ENCODE measurements at places on chromosomes 5 and 9.

DNA sequence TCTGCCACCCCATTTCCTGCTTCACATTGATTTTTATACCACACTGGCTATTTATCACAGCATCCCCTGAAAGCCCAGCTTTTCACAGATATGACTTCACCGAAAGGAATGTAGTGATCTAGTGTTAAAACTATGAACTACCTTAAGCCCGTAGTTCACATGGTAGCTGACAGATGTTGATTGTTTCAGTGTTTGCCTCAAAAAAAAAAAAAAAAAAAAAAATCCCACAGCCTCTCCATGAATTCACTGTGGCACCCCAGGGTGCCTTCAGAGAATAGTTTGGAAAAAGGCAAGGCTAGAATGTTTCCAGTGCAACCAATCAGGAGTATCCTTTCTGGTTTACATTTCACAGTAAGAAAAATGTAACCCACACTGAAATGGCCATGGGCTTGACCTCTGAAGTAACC lies 37.1 kb downstream of the GLIS3 start:
- no peak for DNase-seq

DNA sequence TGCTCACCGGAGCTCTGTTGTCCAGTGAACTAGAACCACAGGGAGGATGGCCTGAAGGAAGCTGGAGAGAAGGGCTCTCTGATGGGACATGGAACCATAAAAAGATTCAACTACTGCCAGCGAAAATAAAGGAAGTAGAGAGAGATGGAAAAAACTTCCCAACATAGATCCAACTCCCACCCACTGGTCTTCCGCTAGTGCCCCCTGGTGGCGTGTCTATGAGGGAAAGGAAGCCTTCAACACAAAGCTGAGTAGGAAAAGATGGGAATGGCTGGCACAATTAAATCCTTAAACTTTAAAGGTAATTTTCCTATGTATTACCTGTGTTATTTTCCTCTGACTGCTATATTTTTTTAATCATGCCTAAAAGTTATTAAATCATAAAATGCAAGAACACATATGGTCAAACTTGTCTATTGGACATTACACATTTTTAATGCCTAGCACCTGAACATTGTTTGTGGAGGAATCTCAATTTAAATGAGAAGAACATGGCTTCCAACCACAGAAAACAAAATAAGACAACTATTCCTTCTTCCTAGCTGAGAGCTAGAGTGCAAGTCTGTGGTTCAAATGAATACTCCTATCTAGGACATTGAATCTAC lies 51.5 kb downstream of the CEP120 start:
- DNase-seq, result no peak

- DNase-seq, result no peak
These were observed 64.3 kb downstream of the MLLT3 start for GRCh38 chr9:20557890-20558565.

GRCh38 chr5:179488491-179488890 lies 61.9 kb upstream of the RUFY1 start:
- DNase-seq, result no peak

DNA sequence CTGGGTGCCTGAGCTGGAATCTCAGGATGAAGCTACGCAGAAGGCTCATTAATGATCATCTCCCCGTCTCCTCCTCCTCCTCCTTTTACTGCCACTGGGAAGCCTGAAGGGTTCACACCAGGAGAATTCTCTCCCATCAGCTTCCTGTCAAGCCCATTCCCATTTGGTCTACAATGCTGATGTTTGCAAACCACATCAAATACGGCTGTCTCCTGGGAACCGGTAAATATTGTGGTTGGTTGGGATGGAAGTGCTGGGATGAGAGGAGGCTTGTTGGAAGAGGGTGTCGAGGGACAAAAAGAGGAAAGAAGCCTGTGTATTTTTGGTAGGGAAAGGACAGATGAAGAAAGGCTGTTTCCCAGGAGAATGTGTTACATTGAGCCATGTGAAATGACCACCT lies 13.2 kb upstream of the S1PR3 start:
- no peak for DNase-seq

DNA sequence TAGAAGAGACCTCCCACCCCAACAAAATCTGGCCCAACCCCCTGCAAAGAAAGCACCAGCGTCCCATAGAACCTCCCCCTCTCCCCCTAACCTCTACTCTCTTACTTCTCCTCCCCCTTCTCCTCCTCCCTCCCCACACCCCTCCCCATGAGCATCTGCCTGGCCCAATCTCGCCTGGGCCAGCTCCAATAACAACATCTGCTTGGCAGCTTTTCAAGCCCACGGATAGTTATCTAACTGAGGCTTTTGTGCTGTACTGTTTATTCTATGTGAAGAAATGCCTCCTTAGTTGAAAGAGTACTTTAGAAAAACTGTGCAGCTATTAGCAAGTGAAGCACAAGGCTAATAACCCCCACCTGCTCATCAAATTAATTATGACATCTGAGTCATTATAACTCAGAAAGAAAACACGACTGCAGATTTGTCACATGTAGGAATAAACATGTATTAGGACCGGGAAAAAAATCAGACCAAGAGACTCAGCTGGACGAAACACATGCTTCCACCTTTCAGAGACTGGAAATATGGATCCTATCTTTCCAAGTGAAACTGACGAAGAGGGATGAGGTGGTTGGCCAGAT lies 42.8 kb downstream of the NFIB start:
- DNase-seq, result no peak

DNA sequence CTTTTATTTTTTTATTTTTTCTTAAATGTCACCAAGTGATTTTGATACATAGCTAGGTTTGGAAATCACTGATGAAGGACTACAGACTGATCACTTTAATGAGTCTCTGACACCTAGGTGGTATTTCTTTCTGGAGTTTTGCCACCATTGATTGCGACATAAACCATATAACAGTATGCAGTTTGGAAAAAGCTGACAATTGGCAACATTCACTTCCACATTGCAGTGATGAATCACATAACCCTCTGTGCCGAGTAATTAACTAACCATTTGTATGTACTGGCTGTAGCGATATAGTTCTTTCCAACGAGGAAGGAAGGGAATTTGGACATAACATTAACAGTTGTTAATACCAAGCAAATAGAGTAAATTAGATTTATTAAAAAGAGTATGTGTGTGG lies 222.9 kb upstream of the EFNA5 start:
- no peak for DNase-seq

GRCh38 chr9:15206903-15207696 lies 99.9 kb downstream of the TTC39B start:
- no peak for DNase-seq

GRCh38 chr5:59178482-59178881 lies 595.6 kb downstream of the RAB3C start:
- no peak for DNase-seq

- no peak for DNase-seq
These were observed 77.0 kb upstream of the STARD4 start for GRCh38 chr5:111589316-111589715.

- DNase-seq, result no peak
These were observed 19.8 kb upstream of the NRARP start for GRCh38 chr9:137321726-137322361.

GRCh38 chr5:119036101-119036762 lies 34.7 kb upstream of the DMXL1 start:
- no peak for DNase-seq

GRCh38 chr9:99114846-99115500 lies 10.1 kb downstream of the TGFBR1 start:
- DNase-seq, result no peak

GRCh38 chr5:98454407-98454806 lies 319.1 kb upstream of the RGMB start:
- no peak for DNase-seq

DNA sequence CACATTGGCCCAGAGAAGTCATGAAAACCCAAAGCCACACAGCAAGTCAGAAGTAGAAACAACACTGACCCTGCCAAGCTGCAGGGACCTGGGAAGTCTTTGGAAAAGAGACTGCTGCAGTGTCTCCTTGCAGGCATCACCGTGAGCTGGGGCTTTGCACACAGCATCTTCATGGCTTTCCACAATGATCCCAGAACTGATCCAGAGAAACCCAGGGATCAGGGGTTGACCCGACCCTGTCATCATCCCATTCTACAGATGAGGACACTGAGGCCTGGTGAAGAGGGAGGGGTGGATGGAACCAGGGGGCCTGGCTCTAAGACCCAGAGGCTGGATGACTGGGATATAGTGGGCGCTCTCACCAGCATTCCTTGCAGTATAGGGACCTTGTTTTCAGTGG lies 4.3 kb upstream of the FAM78A start:
- DNase-seq, result no peak

DNA sequence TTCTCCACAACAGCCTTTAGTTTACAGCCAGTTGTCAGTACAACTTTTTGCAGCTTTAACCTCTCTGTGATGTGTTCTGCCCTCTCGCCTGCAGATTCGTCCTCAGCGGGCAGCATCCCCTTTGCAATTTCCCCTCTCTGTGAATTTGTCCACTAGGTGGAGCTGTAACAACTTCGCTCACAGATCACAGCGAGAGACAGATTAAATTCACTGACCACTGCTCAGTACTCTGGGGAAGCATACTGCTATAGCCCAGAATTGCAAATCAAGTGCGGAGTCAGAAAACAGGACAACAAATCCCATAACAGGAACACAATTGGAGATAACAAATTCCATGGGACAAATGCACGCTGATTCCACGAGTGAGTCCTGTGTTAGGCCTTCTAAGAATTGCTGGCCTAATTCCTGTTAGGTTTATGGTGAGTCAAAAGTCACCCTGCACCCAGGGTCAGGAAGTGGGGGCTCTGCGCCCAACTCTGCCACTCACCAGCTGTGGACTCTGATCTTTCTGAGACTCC lies 2124.9 kb downstream of the MAT2B start:
- DNase-seq, result peak; percentile 0

- no peak for DNase-seq
These were observed 2.6 kb downstream of the FOXD1 start for GRCh38 chr5:73445665-73446630.

GRCh38 chr9:13278368-13279246 lies 885 bp downstream of the MPDZ start:
- DNase-seq, result no peak

GRCh38 chr5:169695919-169696490 lies 58.9 kb downstream of the DOCK2 start:
- DNase-seq, result no peak

DNA sequence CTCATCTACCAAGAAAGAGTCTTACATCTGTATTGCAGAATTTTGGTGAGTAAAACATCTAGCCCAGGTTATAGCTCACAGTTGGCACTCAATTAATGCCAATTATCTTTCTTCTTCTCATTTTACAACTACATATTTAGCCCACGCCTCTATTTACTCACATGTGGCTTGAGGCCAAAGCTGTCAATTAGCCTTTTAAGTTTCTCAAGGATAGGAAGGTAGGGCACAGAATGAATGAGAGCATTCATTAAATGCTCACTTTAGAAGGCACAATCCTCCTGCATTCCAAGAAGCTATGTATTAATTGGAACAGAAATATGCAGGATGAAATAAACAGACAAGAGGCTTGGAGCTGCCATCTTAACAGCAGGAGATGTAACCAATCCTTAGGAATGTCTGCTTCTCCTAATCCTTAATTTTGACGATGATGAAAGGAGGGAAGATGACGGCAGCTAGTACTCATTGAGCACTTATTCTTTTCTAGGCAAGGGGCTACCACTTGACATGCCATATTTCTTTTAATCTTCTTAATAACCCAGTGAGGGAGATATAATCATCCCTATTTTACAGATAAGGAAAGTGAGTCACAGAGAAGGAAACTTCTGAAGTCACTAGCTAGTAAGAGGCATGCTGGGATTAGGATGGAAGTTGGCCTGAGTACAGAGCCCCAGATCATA lies 30.8 kb upstream of the PANK3 start:
- no peak for DNase-seq

- DNase-seq, result no peak
These were observed 195.9 kb upstream of the RAD23B start for GRCh38 chr9:107087222-107087621.

DNA sequence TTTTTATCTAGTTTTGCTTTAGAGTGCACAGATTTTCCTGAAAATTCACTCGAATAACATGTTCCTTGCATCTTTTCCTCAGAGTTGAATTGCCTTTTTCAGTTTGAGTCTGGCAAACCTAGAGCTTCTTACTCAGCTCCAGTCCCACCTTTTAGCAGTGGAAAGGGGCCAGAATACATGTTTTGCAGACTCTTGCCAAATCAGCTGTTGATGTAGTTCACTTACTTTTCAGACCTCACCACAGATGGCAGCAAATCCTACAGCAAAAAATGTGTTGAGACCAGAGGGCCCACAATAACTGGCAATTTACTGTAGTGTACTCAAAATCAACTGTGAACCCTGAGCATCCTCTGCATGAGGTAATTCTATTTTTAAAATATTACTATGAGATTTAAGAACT lies 545.2 kb upstream of the ACO1 start:
- DNase-seq, result no peak

DNA sequence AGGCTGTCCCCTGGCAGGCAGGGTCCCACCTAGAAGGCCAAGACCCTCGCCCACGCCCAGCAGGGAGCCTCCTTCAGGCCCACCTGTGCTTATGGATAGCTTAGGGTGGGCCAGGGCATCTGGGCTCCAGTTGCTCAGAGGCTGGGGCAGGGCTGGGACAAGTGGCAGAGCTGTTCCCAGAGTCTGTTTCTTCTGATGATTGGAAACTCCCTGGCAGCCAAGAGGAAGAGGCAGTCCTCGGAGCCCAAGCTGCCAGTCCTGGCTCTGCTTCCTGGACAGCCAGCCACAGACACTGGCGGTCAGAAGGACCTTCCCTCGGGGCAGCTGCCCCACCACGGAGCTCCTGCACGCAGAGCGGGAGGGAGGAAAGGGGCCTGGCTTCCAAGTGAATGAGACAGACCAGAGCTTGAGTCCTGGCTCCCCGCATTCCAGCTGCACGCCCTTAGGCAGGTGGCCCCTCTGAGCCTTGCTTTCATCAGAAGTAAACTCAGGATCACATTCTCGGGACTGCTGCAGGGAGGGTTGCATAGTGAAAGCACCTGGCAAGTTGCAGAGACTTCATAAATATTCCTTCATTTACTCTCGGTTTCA lies 37.9 kb upstream of the GABRP start:
- no peak for DNase-seq

GRCh38 chr5:35745193-35745592 lies 111.5 kb upstream of the IL7R start:
- no peak for DNase-seq

DNA sequence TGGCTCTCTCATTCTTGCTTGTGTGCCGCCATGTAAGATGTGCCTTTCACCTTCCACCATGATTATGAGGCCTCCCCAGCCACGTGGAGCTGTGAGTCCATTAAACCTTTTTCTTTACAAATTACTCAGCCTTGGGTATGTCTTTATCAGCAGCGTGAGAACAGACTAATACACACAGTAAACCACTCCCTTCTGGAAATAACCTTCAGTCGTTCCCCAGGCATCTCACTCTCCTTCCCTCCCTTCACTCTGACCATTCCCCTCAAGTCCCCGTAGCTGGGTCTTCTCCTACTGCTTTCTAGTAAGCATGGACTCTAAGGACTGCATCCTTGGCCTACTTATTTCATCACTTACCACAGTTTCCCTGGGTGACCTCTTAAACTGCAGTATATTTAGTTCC lies 493.9 kb downstream of the CCDC171 start:
- DNase-seq, result no peak

Measured in stimulated activated CD8-positive, alpha-beta memory T cell treated with anti-CD3 and anti-CD28 coated beads, Interleukin-15, amount 100 ng/mL, for 1 hour (primary cell).